Jurkat, Clone E6-1 (cell line): ENCODE measurements at places on chromosomes 5 and 9.

- DNase-seq: no peak
Observed at GRCh38 chr5:125485771-125486170, 739.3 kb upstream of the ZNF608 start.

DNA sequence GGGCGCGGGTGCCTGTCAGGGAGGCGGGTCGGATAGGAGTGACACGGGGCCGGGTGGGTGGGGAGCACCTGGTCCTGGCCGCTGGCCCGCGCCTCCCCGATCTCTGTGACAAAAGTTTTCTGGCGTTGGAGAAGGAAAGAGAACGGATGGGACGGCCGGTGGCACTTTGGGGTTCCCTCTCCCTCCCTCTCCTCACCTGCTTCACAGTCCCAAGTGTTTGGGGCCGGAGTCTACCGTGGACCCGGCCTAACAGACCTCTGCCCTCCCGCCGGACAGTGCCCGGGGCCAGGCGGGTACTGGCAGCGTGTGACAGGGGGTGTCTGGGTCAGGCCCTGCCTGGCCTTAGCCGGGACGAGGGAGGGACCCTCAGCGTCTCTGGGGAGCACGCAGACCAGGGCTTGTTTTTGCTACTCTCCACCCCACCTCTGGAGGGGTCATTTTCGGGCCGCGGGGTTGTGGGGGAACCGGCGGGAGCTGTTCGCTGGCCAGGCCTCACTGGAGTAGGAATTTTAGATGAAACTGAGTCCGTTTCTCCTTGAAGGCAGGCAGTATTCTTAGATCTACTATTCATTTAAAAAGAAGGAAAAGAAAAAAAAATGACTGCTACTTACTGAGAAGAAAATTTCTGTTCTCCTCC lies 1.7 kb downstream of the PRDM6 start:
- no peak for DNase-seq

DNA sequence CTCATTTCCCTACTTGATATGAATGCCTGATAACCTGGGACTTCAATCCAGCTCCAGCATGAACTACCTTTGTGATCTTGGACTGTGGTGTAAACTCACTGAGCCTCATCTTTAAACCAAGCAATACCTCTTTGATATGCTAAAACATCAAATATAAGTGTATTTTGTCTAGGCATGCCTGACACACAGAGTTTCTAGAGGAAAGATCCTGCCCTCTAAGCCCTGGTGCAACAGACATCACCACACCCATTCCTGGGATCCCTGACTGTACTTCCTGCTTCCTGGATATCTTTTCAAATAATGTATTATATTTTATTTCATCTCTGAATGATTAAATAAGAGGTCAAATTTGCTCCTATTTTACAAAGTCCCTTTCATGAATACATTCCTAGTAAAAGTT lies 55.8 kb downstream of the ANXA2R start:
- no peak for DNase-seq

DNA sequence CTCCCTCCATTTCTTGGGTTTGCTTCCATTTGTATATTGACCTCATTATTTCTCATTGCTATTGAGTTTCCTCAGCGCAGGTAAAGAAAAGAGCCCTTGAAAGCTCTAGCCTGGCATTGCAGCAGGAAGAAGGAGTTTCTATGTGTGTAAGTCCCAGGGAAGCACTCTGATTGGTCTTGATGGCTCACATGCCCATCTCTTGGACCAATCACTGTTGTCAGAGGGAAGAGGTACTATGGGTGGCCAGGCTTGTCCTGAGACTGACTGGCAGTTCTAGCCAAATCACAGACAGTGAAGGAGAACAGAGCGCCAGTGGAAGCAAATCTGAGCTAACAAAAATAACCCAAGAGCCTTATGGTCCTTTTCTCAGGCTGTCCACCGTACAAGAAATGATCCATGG lies 219.0 kb downstream of the PAX5 start:
- peak; percentile 7 for DNase-seq
